ENCODE measurements at places on chromosomes 3 and 15.

GRCh38 chr15:82108489-82109078, 62.8 kb upstream of the MEX3B start:
- peak; percentile 72 for DNase-seq

GRCh38 chr3:172289583-172289982, 158.7 kb downstream of the GHSR start:
- DNase-seq, result no peak

DNA sequence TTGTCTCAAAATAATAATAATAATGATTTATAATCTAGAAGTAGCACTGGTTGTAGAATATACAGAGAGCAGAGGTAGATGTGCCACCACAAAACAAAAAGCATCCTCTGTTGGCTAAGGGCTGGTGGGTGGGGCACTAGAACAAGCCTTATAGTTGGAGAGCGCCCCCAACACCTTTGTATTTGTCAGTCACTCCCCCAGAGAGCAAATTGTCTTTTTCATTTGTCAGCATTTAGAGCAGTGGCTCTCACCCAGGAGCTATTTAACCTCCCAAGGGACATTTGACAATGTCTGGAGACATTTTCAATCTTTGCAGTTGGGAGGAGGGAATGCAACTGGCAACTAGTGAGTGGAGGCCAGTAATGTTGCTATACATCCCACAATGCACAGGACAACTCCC, 6.3 kb downstream of the KAT2B start:
- DNase-seq, result no peak

DNA sequence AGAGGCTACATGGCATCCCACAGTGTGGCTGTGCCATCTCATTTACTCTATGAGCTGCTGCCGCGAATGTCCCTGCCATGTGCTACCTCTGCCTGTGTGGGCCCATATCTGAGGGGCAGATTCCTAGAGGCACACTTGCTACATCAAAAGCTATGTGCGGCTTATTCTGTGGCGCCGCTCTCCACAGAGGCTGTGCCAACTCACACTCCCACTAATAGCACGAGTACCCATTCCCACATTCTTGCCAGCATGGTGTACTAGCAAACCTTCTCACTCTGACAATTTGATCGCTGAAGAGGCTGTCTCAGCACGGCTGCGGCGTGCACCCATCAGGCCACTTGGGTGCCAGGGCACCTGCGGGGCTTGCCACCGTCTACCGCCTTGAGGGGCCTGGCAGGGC, 31.2 kb upstream of the MUSTN1 start:
- no peak for DNase-seq

- DNase-seq, result no peak
Measured at GRCh38 chr3:57036952-57037351, 23.5 kb upstream of the SPATA12 start.

DNA sequence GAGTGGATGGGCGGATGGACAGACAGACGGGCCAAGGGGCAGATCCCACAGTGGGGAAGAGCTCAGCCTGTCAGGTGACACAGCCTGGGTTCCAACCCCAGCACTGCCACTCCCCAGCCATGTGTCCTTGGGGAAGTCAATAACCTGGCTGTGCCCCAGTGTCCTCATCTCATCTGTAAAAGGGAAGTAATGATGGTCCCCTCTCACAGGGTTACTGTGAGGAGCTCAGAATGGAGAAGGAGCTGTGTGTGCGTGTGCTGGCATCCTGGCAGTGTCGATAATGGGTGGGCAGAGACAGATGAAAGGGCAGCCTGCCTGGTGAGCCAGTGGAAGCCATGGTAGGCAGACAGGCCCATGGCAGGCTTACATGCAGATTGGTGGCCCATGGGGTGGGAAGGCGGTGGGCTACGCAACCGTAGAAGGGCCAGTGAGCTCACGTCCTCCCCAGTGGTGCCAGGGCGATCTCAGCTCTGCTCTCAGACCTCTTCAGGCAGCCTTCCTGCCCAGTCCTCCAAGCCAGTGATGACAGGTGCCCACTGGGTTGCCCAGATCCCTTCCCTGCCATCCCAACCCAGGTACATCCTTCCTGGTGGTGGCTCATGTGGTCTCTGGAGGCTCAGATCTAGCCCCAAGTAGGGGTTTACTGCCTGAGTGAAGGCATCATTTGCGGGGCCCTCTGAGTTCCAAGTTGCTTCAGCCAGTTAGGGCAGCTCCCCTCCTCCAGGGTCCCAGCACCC, 2.3 kb upstream of the DNAJB8 start:
- DNase-seq, result no peak

DNA sequence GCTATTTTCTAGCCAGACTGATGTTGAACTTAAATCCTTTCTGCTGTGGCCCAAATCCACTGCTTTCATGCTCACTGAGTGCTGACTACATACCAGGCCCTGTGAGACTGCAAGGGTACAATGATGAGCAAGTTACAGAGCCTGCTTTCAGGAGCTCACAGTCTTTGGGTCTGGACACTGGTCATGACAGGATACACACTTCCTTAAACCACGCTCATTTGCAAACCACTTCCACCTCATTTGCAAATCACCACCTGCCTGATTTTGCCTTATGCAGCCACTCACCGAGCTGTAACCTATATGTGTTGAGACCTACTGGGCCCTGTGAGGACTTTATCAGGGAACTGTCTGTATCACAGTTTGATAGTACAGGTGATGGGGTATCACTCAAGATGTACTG, 50.2 kb upstream of the LRRC58 start:
- no peak for DNase-seq

DNA sequence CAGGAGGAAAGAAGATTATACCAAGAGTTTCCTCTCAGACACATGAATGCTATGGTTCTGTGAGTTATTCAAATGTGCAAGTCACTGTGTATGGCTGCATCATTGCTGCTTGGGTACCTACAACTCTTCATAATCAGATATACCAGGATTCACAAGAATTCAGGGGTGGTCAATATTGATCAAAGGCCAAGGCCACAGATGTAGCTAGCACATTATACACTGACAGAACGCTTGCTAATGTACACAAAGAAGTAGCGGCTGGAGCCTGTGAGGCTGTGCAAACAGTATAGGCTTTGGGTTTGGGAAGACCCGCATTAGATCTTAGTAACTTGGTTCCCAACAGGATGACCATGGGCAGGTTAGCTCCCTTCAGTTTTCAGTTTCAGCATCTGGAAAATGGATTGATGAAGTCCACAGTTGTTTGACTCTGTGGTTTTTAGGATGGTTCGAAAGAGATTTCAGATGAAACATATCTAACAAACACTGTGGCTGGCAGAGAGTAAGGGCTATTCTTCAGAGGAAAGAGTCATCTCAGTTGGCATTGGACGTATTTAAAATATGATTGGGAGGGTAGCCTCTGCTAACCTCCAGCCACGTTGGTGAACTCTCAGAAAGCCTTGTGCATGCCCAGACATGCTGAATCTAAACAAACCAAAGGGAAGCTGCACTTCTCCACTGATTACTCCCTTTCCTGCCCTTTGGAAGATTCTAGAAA, 748.7 kb upstream of the CFAP20DC start:
- DNase-seq, result no peak

Measured in GM23248 (cell line).